Activated CD4-positive, alpha-beta T cell treated with anti-CD3 and anti-CD28 coated beads, Interleukin-2, amount 10 ng/mL, durations not matched to agents 7 days and 5 days (primary cell): ENCODE measurements at places on chromosomes 2 and 18. TPM values are rescaled to one million over a fixed set of nuclear protein-coding genes. Genes with fewer than 3 reads are reported as not detected.

GRCh38 chr18:73688161-73688560 is 459.5 kb downstream of the FBXO15 start:
- no peak for DNase-seq

GRCh38 chr2:111984213-111984604 is 70.9 kb upstream of the TMEM87B start:
- no peak for DNase-seq

GRCh38 chr18:1914489-1914888 is 656.8 kb downstream of the METTL4 start:
- DNase-seq = no peak

DNA sequence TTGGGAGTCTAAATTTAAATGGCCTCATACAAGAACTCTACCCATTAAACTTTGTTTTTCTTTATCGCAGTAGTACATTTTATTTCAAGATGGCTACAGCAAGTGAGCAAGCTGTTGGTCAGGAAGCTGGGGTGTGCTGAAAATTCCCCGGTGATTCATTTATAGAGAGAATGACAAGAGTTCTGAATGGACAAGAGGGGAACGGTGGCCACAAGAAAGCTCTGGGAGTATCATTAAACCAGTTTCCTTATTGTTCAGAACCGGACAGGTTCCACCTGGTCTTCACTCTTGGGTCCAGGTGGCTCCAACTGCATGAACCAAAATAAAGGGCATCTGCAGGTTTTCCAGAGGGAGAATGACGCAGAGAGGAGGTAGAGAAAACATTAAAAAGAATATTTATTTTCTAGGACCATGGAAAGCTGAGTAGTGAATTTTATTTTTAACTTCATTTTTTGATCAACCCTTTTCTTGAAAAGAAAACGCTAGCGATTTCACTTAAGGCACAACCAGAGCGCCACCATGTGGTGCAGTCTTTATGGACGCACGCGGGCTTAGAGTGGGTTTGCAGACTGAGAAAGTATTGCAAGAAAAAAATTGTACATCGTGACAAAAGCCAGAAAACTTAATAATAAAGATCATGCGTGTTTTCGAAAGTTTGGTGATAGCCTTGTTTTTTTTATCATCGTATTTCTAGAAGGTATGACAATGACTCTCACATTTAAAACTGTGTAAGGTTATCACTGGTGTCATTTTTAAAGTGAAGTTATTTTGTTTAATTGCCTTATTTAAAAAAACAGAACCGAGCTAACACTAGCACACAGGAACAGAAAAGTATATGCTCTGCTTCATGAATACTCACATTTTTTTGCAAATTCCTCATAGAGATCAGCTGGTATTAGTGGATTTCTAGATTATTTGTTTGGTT is 97.9 kb upstream of the NOL4 start:
- no peak for DNase-seq

DNA sequence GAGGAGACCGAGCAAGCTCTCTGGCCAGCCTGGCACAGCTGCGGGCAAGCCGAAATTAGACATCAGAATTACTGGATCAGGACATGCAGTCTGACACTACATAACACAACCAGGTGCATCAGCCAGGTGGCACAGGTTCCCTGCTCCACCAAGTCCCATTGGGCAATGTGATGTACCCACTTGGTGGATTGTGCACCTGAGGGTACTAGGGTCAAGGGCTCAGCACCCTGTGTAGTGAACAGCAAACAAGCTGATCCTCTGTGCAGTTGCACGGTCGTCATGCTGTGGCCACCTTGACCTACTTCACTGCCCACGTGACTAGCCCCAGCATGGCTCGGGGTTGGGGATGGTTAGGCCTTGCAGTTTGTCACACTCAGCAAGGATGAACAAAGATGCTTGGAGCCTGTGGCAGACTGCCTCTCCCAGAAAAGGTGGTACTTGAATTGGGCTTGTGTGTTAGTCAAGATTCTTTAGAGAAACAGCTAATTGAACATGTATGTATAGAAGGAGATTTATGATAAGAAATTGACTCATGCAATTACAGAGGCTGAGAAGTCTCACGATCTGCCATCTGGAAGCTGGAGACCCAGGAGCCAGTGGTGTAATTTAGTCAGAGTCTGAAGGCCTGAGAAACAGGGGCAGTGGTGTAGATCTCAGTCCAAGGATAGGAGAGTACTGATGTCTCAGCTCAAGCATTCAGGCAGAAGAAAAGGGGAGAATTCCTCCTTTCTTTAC is 71.4 kb upstream of the TMEM87B start:
- DNase-seq = no peak

DNA sequence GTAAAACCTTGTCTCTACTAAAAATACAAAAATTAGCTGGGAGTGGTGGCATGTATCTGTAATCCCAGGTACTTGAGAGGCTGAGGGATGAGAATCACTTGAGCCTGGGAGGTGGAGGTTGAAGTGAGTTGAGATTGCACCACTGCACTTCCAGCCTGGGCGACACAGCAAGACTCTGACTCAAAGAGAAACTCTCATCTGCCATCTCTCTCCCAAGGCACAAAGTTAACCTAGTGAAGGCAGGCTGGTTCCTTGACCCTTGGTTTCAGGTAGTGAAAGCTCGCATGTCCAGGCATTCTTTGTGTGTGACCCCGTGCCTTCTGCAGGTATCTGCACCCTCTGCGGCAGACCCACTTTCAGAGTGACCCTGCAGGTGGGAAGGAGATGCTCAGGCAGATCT is 100.0 kb downstream of the WDSUB1 start:
- DNase-seq = no peak

DNA sequence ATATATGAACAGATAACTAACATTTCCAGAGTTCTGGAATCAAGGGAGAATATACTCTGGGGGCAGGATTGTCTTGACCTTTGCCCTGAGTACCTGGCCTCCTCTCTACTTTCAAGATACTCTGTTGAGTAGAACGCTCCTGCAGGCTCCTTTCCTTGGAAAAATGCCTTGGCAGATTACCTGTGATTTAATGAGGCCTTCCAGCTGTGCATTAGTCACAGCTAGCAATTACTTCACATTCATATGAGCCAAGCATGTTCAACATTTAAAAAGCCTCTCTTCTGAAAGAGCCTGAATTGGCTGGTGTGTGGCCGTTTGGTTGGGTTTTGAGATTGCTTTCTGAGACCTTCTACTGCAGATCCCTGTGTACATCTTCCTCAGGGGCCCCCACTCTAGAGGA is 142.2 kb downstream of the PLCL1 start:
- DNase-seq = no peak

GRCh38 chr2:49261781-49262180 is 107.5 kb upstream of the FSHR start:
- DNase-seq = no peak

- no peak for DNase-seq
These were observed 1407.4 kb downstream of the SUCLG1 start for GRCh38 chr2:83051538-83052170.

DNA sequence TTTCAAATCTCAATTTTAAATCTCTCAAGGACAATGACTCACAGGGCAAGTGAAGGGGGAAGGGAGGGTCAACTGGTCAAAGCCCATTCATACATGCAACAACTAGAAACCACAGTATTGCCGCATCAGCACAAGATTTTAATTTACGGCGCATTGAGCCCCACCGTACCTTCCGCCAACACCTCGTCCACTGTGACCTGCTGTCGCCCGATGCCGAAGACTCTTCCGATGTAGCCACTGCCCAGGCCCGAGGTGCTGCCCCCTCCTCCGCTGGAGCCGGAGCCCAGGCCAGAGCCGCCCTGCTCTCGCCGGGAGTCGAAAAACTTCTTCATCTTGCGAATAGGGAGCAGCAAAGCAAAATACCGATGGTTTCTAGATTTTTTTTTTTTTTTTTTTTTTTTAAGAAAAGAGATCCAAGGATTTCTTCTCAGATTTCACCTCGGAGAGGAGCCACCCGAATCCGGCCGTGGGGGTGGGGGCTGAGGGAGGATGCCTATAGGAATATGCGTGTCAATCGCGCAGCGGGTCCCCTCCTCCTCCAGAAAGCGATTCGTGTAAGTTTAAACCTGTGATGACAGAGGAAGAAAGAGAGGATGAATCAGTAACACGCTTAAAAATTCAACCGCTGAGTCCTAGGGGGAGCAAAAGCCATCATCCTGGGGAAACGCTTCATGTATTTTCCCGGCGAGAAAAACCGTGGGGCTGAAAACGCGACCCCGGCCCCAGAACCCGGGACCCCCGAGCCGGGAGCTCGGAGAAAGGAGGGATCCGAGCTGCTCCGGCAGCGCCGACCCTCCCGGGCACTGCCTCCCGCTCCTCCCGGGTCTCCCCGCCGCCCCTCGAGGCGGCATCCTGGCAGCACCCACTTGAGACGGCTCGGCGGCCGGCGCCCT is 584 bp downstream of the AAK1 start:
- peak; percentile 64 for DNase-seq

- no peak for DNase-seq
These were observed 424.4 kb upstream of the RGPD4 start for GRCh38 chr2:107402330-107402729.

DNA sequence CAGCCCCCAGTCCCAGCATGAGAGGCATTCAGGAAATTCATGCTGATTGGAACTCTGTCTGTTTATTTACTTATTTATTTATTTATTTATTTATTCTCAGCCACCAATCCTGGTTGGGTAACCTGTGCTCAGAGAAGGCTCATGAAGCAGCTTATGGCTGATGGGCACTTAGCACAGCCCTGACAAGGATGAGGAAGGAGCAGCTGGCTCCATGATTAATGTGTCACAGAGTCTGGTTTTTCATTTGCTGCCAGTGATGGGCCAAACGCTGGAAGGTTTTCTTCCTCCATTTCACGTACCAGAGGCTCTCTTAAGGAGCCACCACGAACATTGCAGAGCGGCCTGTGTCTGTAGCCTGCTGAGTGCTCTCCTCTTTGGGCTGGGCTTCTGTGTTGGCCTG is 28.3 kb upstream of the KCNS3 start:
- no peak for DNase-seq

GRCh38 chr2:3203497-3204019 is 174.1 kb downstream of the EIPR1 start:
- DNase-seq = no peak

- no peak for DNase-seq
These were observed 2.5 kb upstream of the SH3RF3 start for GRCh38 chr2:109126501-109126860.

- DNase-seq = no peak
These were observed 816.0 kb upstream of the GYPC start for GRCh38 chr2:125839945-125840344.

DNA sequence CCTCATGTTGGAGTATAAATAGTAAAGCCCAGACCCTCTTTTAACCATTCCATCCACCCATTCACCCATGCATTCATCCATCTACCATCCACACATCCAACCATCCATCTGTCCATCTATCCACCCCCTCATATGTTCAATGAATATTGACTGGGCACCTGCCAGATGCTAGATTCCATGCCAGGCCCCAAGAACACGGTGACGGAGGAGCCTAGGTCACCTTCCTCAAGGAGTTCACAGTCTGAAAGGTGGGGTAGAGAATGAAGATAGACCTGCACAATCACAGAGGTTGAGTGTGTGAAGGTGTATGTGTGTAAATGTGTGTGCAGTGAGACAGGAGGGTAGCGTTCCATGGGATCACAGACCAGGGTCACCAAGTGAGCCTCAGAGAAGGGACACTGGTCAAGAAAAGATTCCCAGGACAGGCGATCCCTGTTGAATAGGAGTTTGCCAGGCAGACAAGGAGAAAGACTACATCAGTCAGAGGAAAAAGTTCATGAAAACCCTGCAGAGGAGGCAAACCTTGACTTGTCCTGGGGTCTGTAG is 287.2 kb downstream of the CYP26B1 start:
- DNase-seq = no peak

GRCh38 chr2:207768866-207769596 is 675 bp downstream of the FZD5 start:
- DNase-seq = peak; percentile 14

DNA sequence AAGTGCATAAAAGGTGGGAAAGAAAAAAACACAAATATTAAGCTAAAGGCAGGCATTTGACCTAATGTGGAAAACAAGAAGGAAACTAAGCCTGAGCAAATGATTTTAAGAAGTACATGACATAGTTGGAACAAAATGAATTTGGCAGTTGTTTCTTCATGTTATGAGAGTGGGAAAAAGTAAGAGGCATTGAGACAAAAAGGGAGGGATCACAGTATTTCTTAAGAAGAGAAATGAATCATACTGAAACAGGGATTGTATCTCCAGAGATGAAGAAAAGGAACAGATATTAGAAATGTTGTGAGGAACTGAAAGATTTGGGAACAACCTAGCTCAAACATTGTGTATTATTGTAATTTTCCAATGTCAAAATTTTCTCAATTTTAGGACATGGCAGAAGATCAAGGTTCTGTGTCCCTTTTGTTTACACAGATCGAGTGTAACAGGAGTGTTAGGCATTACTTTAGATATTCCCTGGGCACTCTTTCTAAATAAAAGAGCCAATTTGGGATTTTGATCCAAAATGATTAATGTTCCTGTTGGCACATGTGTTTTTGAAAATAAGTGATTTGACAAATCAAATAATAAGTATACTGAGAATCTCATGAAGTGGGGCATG is 98.6 kb downstream of the CALCRL start:
- no peak for DNase-seq

DNA sequence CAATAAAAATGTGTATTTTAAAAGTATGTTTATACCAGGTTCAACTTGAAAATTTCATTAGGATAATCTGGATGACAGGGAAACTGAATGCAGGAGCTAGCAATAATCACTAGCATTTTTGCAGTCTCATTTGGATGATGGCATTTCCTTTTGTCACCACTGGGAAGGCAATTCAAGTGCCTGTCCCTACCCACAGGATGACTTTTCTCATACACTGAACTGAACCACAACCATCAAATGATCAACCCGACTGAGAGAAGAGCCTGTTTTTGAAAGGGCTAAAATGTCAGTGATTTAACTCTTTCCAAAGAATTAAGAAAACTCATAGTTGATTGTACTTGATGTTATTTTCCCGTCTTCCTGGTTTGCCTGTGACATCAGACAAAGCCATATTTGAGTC is 115.0 kb downstream of the FAM124B start:
- DNase-seq = no peak

- DNase-seq = no peak
These were observed 422 bp upstream of the MRPL53 start for GRCh38 chr2:74472945-74473258.

PER2 gene
- total RNA-seq = 11.8 TPM

MREG gene
- total RNA-seq = 9.6 TPM

RELCH gene
- total RNA-seq = 46.3 TPM

UGT1A10 gene
- total RNA-seq = not detected

EPC2 gene
- total RNA-seq = 38.1 TPM

ATP5MC3 gene
- total RNA-seq = 191 TPM

TBR1 gene
- total RNA-seq = not detected

GBX2 gene
- total RNA-seq = not detected

DYTN gene
- not detected for total RNA-seq

NTSR2 gene
- not detected for total RNA-seq
